ENCODE measurements at places on chromosomes 5 and 9.
A peak's percentile ranks its signal among the peaks of the same experiment; 100 is the strongest.

DNA sequence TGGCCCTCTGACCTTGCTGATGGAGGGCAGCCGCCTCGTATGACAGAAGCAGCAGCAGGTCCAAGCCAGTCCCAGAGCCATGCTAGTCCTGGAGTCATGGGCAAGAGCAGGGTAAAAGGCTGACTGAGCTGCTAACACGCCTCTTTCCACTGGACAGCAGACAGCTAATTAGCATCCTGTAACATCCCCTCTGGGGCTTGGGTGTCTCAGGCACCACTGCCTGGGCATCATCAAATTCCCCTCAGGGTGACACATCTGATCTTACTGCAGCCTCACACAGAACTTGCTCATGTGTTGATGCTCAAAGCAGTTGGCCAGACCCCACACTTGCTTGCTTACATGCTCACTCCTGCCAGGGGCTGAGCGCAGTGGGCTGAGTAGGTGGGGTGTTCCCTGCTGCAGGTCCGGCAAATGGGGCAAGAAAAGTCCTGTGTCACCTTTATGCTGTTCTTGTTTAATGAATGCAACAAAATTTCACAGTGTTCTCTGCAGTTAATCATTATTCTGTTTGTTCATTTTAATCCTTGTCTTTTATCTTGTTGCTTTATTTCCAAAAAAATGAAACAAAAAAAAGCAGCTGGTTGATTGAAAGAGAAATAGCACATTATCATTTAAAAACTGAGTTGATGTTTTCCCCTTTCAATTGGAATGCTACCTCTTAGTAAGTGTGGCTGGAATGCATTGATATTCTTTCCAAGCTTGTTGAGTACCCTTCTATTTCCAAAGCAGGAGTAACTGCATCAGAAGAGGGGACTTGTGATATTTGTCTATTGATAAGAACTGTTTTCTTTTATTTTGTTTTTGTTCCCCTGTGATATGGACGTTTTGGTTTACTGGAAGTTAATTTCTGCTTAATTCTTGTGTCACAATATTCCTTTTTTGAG lies 254.1 kb downstream of the CDH18 start:
- H3K36me3 ChIP-seq = no peaks in the 10 kb centered on the region
- H3K4me1 ChIP-seq = no peaks in the 10 kb centered on the region
- no peaks in the 10 kb centered on the region for H3K27me3 ChIP-seq

DNA sequence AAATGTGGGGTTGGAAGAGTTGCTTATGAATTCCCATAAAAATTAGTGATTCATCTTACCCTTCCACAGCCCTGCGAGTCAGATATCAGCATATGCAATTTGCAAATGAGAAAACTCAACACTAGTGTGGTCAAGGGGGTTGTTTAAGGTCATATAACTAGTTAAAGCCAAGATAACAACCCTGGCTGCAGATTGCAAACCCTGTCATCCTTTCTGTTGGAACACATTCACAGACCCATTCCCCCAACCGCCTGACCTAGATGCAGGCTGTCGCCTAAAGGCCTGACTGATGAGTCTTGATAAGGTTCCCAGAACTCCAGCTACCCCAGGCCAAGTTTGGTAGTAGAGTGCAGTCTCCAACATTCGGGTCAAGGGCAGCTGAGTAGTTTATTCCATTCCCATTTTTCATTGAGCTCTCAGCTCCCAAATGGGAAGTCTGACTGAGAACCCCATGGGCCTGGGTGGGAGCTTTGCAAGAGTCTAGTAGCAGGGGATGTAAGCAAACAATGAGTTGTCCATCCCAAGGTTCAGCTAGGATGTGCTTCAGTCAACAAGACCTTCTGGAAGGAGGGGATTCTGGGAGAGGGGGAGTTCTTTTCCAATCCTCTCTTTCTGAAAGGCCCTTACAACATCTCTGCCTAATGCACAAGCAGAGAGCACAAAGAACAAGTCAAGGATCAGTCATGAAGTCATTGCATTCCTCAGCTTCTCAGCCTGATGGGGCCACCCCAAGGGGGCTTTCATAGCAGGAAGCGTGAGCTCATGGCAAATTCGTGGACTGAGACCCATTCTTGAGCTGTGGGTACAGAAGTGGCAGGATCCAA lies 40.3 kb downstream of the ADAM19 start:
- H3K4me1 ChIP-seq = peaks cover 49% of the 10 kb centered on the region
- peaks cover 51% of the 10 kb centered on the region for H3K36me3 ChIP-seq
- peak overlapping the region; percentile 82 for H3K27ac ChIP-seq
- no peaks in the 10 kb centered on the region for H3K27me3 ChIP-seq
- peak; percentile 30 for DNase-seq
- H3K4me3 ChIP-seq = no peak overlapping the region

- DNase-seq = peak; percentile 51
- peak overlapping the region; percentile 90 for H3K27ac ChIP-seq
- no peak overlapping the region for H3K4me3 ChIP-seq
- H3K36me3 ChIP-seq = peaks cover 23% of the 10 kb centered on the region
- H3K27me3 ChIP-seq = peaks cover 1% of the 10 kb centered on the region
Measured at GRCh38 chr5:61450493-61451279, 118.6 kb downstream of the ZSWIM6 start.

DNA sequence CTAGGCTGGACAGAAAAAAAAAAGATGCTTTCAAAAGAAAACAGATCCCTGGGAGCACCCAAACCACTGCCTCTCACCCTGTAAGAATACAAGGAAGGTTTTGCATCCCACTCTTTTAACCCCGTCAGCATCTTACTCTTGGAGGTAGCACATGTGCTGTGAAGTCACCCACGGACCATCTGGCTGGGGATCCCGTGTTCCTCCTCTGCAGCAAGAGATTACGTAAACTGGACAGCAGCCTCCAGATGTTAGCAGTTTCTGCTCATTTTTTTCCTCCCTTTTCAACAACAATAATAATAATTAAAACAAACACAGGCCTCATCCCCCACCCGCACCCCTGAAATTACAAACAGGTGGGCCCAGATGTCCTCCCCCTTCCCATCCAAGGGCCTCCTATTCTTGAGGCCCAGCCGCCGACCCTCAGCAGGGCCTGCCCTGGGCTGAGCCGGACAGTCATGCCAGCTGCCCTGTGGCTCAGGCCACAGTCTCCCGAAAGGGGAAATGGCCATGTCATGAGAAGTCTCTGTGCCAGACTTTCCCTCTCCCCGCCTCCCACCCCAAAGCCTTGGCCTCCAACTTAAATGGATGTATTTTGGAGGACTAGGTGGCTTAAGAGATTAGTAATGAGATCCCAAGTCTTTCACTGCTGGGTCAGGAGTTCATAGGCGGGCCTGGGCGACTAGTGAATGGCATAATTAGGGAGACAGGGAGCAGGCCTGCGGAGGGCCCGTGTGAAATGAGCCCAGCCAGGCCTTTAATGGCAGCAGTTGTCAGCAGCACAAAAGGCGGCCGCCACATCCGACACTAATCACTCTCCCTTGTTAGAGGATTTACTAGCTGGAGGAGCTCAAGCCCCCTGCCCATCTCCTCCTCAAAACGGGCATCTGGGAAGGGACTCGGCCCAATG lies 165.1 kb downstream of the PAPPA start:
- H3K4me3 ChIP-seq = no peak overlapping the region
- H3K4me1 ChIP-seq = peaks cover 7% of the 10 kb centered on the region
- H3K27me3 ChIP-seq = peaks cover 3% of the 10 kb centered on the region
- no peak overlapping the region for H3K27ac ChIP-seq
- DNase-seq = no peak
- H3K36me3 ChIP-seq = no peaks in the 10 kb centered on the region

GRCh38 chr5:93158841-93159240 lies 422.2 kb downstream of the NR2F1-AS1 start:
- H3K27me3 ChIP-seq = no peaks in the 10 kb centered on the region
- peaks cover 68% of the 10 kb centered on the region for H3K4me1 ChIP-seq
- H3K27ac ChIP-seq = peak overlapping the region; percentile 76
- H3K4me3 ChIP-seq = no peak overlapping the region

DNA sequence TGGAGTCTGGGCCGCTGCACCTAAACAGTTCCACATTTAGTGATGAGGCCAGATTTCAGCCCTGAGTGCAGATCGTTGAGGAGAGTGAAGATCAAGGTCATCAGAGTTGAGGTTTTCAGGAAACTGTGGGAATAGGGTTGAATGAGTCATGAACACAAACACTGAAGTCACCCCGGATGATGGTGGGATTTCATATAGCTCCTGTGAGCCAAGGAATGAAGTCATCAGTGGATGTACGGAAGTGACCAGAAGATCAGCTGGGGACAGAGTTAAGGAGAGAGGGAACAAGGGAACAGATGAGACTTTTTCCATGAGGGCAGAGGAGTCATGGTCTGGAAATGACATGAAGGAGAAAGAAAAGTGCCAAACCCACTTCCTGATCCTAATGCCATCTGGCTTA lies 36.5 kb downstream of the PALM2AKAP2 start:
- no peaks in the 10 kb centered on the region for H3K27me3 ChIP-seq
- peak; percentile 98 for DNase-seq
- peaks cover 7% of the 10 kb centered on the region for H3K4me1 ChIP-seq

GRCh38 chr5:1909346-1909985 lies 26.7 kb upstream of the IRX4 start:
- H3K27me3 ChIP-seq = peaks cover 20% of the 10 kb centered on the region
- no peak overlapping the region for H3K27ac ChIP-seq
- no peak overlapping the region for H3K4me3 ChIP-seq
- DNase-seq = no peak
- H3K4me1 ChIP-seq = no peaks in the 10 kb centered on the region

DNA sequence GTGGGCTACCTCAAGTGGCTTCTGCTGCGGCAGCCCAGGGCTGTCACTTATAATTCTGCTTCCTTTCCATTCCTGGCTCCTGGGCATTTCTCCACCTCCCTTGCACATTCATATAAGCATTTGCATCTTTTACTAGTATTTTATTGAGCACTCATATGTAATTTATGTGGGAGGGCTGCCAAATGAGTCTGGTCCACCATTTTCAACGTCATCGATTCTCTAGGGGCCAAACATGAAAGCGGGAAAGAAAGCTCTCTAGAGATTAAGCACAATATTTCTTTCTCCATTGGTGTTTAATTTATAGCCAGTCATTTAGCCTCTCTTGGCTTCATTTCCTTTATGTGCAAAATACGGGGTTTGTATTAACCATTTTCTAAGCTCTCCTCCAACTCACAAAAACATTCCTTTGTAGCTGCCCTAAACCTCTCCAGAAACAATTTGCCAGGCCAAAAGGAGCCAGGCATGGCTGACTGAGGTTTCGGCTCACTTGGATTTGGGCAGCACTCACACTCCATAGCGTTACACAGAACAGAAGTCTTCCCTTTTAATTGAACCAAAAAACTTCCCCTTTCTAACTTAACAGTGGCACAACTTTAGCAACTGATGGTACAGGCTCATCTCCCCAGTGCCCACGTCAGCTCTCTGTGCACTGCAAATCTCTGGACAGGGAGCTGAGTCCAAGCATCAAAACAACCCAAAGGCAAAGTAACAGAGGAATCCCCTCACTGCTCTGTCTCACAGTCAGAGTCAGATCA lies 183.5 kb downstream of the ROR2 start:
- DNase-seq = no peak
- H3K36me3 ChIP-seq = peaks cover 5% of the 10 kb centered on the region
- H3K27ac ChIP-seq = no peak overlapping the region

DNA sequence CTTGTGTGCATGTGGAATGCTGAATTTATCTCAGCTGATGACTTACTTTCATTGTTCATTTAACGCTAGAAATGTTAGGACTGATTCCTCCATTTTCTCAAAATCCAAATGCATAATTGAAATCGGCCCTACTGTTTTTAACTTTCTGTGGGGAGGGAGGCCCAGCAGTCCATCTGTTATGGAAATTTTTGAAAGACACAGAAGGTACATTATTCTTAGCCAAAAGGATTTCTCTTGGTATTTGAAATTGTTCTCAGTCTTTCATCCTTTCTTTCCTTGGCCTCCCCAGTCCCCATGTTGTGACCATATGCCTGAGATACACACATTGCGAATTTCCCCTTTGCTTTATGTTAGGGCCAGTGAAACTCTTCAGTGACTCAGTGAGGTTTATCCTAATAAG lies 549.9 kb downstream of the IRX1 start:
- no peak overlapping the region for H3K4me3 ChIP-seq
- H3K27me3 ChIP-seq = no peaks in the 10 kb centered on the region
- H3K4me1 ChIP-seq = no peaks in the 10 kb centered on the region
- no peak overlapping the region for H3K27ac ChIP-seq
- no peak for DNase-seq

- H3K4me1 ChIP-seq = no peaks in the 10 kb centered on the region
- no peak overlapping the region for H3K27ac ChIP-seq
- 0 out of 2 replicates have a peak, but pooled peaks cover 2% of the 10 kb centered on the region for H3K27me3 ChIP-seq
- H3K36me3 ChIP-seq = peaks cover 4% of the 10 kb centered on the region
Measured at GRCh38 chr9:25241421-25241820, 436.8 kb downstream of the TUSC1 start.

DNA sequence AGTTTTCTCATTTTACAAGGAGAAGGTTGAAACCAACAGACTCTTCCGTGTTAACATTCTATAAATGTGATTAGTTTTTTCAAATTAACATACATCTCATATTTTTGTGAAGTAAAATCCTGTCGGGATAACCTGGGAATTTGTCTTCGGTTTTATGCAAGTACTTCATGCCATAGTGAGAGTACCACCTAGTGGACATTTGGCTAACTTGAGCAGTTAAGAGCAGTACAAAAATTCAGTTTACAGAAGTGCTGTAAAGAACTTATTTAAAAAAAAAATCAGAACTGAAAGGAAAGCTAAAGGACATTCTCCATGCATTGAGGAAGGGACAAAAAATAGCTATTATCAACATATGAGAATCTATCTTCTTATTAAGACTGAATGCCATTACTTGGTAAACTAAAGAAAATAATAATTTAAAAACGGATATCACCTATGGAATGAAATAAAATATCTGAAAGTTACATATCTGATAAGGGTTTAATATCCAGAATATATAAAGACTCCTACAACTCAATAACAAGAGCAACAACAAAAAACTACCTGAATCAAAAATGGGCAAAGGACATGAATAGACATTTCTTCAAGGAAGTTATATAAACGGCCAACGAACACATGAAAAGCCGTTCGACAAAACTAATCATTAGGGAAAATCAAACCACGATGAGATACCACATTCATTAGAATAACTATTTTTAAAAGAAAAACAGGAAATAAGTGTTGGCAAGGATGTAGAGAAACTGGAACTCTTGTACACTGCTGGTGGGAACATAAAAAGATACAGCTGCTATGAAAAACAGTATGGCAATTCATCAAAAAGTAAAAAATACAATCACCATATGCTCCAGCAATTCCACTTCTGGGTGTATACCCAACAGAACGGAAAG lies 117.0 kb upstream of the GNA14 start:
- no peaks in the 10 kb centered on the region for H3K36me3 ChIP-seq
- peaks cover 2% of the 10 kb centered on the region for H3K4me1 ChIP-seq
- no peak overlapping the region for H3K27ac ChIP-seq
- no peak overlapping the region for H3K4me3 ChIP-seq

Data from HFFc6 (cell line).